ENCODE measurements at places on chromosomes 6 and 20.
A peak's percentile ranks its signal among the peaks of the same experiment; 100 is the strongest.

DNA sequence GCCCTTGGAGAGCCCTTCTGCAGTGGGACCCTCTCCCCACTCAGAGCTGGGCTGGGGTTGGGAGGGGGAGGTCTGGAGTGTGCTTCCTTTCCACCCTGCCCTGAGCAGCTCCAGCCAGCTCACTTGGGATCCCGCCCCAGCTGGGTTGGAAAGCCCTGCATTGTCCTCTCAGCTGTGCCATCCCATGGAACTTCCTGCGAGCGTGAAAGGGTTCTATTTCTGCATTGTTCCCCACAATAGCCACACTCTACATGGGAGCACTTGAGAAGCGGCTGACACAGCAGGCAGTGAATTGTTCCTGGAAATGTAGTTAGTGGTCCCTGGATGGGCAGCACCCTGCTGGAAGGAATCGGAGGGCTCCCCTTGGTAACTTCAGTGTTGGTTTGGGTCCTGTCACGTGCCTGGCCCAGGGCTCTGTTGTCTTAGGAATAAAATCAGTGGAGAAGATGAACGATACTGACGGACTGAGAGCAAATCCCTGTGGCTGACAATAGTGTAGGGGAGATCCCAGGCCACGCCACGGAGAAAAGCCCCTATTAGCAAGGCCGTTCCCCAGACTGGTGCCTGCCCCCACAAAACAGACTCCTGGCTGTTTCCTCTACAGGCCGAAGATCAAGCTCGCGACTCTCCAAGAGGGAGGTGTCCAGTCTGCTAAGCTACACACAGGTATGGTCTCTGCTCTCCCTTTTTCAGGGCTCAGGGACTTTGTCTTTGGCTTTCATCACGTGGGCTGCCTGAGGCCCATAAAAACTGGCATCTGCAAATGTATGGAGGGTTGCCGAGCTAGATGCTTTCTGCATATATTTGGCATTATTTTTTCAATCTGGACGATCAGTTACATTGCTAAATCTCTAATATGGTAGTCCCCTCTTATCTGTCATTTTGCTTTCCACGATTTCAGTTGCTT lies 18.8 kb downstream of the DNMT3B start:
- no peak for DNase-seq

GRCh38 chr6:89258912-89259311 lies 41.8 kb upstream of the GABRR1 start:
- DNase-seq: no peak

GRCh38 chr6:110560239-110561007 lies 84.0 kb upstream of the SLC22A16 start:
- DNase-seq: no peak

DNA sequence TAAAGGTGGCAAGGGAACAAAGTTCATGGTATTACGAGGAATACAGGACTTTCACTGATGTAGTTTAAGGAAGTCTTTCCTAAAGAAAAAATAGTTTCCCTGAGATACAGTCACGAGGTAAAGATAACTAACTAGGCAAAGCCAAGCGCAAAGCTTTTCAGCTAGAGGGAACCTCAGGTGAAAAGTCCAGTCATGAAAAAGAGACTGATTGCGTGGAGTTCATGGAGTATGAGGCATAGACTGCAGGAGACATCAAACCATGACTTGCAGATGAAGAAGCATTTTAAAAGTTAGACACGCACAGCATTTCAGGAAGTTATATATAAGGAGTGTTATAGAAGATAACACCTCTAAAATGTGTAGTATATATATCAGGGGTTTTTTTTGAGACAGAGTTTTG lies 205.6 kb upstream of the ZNF184 start:
- DNase-seq: no peak

DNA sequence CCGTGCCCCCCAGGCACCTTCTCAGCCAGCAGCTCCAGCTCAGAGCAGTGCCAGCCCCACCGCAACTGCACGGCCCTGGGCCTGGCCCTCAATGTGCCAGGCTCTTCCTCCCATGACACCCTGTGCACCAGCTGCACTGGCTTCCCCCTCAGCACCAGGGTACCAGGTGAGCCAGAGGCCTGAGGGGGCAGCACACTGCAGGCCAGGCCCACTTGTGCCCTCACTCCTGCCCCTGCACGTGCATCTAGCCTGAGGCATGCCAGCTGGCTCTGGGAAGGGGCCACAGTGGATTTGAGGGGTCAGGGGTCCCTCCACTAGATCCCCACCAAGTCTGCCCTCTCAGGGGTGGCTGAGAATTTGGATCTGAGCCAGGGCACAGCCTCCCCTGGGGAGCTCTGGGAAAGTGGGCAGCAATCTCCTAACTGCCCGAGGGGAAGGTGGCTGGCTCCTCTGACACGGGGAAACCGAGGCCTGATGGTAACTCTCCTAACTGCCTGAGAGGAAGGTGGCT lies 960 bp downstream of the TNFRSF6B start:
- peak; percentile 38 for DNase-seq

GRCh38 chr6:135568379-135568778 lies 70.8 kb upstream of the AHI1 start:
- no peak for DNase-seq

DNA sequence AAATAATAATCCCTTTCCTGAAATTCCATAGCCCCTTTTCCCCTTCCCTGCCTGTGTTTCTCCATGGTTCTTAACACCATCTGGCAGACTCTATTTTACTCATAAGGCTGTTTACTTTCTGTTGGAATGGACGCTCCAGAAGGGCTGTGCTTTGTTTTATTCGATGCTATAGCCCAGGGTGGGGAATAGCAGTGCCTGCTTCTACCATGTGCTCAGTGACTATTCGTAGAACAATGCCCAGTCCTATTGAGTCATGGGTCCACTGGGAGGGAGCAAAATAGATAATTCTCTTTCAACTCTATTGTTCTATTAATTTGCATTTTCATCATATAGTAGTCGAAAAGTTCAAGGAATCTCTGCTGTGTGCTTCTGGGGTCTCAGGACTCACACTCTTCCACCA lies 565.1 kb downstream of the C6orf118 start:
- no peak for DNase-seq

GRCh38 chr6:137816133-137816579 lies 50.9 kb upstream of the TNFAIP3 start:
- no peak for DNase-seq

GRCh38 chr20:19786311-19786710 lies 28.3 kb downstream of the RIN2 start:
- DNase-seq: no peak

DNA sequence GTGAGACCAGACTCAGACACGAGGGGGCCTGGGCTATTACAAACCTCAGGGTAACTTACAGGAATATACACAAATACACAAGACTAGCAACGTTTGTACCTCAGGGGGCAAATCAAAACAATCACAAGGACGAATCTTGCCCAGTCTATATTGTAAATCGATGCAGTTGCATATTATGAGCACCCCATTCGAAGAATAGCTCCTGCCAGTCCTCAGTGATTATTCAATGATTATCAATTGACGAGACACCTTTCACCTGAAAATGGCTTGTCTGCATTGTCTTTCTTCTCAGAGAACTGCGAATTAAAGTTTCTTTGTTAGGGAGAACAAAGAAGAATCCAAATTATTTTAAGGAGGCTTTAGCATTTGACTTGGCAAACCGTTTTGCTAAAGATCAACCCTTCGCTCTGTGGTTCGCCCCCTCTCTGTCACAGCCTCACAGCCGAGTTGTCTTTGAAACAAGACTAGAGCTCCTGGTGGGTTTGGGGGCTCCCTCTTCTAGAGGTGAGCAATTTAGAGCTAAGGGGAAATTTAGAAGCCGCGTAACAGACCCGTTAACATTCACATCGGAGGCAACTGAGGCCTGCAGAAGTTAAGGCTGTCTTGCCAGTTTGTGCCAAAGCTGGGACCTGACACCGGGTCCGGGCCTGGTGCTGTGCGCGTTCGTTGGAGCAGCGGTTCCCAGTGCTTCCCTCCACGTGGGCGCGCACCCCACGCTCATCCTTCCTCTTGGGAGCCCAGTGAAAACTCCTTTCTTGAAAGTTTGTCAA lies 24.9 kb upstream of the MAP3K7 start:
- no peak for DNase-seq

GRCh38 chr6:35015476-35015875 lies 125.7 kb downstream of the TCP11 start:
- DNase-seq: no peak

- no peak for DNase-seq
Observed at GRCh38 chr6:142279350-142280180, 22.2 kb upstream of the ADGRG6 start.

- DNase-seq: no peak
Observed at GRCh38 chr20:10992731-10993130, 318.9 kb upstream of the JAG1 start.

DNA sequence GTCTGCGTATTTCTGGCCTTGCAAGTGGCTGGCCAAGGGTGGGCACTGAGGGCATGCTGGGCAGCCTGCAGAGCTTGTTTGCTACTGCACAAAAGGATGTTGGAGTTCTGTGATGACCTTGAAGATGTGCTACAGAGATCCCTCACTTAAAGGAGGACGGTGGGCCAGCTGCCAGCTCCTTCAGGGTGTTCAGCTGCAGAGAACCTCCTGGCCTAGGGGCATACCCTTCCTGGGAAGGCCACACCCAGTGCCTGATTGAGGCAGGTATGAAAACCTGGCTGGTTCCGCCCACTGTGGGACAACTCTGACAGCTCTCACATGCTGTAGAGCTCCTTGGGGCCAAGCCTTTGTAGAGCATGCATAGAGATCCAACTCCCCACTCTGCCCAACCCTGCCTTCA lies 3.0 kb upstream of the KCNK17 start:
- no peak for DNase-seq

- DNase-seq: no peak
Observed at GRCh38 chr20:568673-569415, 25.3 kb upstream of the CSNK2A1 start.
